Fibroblast of skin of abdomen (primary cell): ENCODE measurements at places on chromosomes 2 and 18.
A peak's percentile ranks its signal among the peaks of the same experiment; 100 is the strongest.

GRCh38 chr2:20490300-20491181 is 43.7 kb downstream of the RHOB start:
- DNase-seq = peak; percentile 76

- no peak for DNase-seq
Measured at GRCh38 chr2:240603081-240603835, 16.7 kb downstream of the CAPN10 start.

DNA sequence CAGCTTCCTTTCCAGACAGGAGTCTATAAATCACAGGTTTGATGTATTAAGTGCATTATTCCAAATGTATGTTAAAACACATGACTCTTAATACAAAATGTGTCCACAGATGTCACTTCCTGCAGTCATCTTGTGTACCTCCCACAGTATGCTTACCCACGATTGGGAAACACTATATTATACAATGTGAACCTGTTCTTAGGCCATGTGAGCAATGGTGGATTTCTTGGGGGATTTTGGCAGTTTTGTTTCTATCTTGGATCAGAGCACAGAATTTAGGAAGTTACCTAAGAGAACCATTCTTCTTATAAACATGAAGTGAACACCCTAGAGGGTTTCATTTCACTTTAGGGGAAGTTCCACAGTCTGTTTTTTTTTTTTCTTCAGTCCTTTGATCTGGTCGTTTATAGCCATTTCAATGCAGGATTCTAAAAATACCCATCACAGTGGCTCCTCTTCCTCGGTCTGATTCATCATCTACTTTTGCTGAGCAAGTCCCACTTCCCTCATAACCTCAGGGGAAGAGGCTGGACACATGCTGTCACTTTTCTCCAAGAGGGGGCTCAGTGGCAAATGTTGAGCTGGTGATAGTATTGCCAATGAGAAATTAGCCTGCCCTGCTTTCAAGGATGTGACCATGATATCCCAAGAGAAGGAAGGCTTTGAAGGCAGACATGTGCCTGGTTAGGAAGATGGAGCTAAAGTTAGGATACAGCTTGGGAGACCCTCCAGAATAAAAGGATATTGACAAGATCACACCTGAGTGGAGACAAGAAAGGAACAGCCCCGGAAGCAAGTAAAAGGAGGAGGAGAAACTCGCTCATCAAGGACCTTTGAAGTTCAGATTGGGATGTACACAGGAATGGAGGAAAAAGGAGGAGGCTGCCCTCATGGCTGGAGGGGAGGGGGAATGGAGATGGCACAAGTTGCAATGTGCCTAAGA is 22.6 kb downstream of the PLEK start:
- no peak for DNase-seq

DNA sequence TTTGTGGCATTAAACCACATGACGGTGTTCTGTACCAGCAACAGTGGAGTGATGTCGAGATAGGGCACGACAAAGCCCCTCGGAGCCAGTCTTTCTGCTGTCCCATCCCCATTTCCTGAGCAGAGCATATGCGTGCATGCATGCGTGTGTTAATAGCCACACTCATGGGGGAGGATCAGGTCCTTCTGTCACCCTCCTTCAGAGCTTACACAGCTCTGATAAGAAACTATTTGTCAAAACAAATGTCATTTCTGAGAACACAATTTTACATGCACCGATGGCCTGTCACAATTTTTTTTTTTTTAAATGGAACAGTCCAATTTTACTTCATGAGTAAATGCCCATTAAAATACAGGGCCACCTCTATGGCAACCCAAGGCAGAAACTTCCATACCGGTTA is 95.9 kb upstream of the ZBTB14 start:
- no peak for DNase-seq

- DNase-seq = peak; percentile 54
Measured at GRCh38 chr18:74493689-74494088, 2.5 kb upstream of the CNDP2 start.
